ENCODE measurements at places on chromosomes 12 and 14.

- DNase-seq, result no peak
These were observed 10.8 kb upstream of the PLEKHH1 start for GRCh38 chr14:67522270-67522669.

- DNase-seq, result no peak
These were observed 161.1 kb downstream of the SNAPC1 start for GRCh38 chr14:61923348-61923747.

DNA sequence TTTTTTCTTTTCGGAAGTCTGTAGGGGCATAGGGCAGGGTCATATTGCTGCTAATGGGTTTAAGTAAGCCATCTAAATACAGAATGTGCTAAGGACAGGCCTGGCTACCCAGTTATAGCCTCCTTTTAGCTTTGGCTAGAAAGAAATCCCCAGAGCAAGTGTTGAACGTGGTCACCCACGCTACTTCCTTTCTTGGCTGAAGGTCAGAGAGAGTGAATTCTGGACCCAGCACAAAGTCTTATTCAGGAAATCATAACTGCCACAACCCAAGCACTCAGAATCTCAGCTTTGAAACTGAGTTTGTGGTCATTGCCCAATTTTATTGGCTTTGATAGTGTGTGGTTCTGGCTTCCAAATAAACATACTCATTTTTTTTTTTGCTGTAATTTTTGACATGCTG, 542.1 kb upstream of the ATP2B1 start:
- no peak for DNase-seq

- DNase-seq, result peak; percentile 44
These were observed 661.7 kb downstream of the VRK1 start for GRCh38 chr14:97458661-97459579.

- DNase-seq, result no peak
These were observed 160.7 kb downstream of the ETV6 start for GRCh38 chr12:11810206-11810545.

DNA sequence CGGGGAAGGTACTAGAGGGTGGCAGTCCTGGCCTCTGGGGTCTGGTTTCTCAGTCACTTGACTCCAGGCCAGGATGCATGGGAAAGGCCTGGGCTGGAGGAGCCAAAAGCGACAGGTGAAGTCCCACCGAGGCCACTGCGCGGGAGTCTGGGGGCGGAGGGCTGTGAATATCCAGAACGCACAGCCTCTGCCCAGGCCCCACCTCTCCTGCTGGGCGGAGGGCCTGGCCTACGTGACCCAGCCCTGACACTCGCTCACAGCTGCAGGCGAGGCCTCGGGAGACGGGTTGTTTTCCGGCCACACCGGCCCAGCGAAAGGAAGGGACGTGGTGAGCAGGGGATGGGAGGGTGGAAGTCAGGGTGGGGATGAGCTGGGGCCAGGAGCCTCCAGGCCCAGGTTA, 91.2 kb downstream of the RFLNA start:
- DNase-seq, result no peak

DNA sequence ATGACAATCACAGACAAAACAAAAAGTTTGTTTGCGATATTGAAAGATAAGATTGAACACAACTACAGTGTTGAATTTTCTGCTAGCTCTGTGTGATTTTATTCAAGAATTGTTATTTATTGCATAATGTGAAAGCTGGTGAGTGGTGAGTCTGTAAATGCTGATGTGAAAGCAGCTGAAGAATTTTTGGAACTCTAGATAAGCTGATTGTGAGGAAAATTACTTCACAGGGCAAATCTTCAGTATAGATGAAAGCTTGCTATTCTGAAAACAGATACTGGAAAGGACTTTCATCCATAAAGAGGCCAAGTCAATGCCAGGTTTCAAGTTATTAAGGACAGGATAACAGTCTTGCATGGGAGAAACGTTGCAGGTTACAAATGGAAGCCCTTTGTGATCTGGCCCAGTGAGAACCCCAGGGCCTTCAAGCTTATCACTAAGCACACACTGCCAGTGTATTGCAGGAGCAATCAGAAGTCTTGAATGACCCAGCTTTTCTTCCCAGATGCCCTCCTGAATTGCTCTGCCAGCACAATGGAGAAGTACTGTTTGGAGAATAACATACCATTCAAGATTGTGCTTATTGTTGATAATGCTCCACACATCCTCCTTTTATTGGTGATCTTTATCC, 153.7 kb downstream of the PCNX1 start:
- DNase-seq, result no peak

DNA sequence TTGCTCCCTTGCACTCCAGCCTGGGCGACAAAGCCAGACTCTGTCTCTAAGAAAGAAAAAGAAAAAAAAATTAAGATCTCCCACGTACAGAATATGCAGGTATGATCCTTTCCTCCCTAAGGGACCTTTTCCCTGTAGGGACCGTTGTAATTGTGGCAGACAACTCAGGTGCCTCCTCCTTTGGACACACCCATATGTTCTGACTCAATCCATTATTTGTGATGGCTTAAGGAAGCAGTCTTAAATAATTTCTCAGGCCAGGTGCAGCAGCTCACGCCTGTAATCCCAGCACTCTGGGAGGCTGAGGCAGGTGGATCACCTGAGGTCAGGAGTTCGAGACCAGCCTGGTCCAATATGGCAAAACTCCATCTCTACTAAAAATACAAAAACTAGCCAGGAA, 53.1 kb downstream of the TMCC3 start:
- no peak for DNase-seq

DNA sequence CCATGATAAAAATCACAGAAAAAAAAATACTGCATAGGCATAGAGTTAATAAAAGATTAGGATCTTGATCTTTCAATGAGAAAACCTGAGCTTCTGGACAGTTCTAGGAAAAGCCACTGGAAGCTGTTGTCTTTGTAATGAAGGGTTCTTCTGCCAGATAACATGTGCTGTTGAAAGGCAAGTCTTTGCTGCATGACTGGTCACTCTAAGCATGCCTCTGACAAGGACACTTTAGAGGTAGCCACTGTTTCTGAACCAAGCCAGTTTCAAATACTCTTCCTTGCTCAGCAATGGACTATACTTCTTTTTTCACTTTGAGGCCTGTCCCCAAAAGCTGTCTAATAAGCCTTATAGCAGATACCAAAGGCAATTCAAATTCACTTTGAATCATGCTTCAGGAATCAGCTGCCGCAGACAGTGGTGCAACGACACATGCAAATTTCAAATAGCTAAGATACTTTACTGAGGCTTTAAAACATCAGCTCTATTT, 70.2 kb downstream of the BTG1 start:
- DNase-seq, result no peak

DNA sequence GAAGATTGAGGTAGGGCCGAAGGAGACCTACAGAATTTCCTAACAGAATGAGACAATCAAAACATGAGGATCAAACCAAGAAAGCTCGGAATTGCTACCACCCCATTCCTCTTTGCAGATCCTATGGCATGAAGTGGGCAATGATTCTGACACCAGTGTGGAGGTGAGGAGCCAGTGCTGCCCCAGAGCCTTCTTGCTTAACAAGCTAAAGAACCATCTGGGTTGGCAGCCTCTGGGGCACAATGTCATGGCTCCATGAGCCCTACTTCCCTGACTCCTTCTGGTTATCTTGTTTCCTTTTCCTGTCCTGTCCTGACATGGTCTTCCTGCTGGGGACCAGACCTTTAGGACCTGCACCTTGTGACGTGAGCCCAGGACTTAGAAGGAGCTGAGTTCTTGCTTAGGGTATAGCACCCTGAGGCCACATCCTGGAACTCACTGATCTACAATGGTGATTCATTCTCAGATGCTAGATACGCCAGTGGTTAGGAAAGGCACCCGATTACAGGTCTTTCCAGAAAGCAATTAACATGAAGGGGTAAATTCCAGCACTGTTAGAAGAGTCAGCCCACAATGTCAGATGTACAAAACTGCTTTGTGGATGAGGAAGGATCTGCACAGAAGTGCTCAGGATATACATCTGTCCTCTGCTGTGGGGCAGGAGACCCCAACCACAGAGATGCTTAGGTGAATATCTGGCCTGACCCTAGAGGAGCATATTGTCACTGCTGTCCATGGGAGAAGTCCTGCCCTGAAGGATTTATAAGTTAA, 324.2 kb downstream of the ZFP36L1 start:
- no peak for DNase-seq

All from stimulated activated CD4-positive, alpha-beta T cell treated with anti-CD3 and anti-CD28 coated beads, Interleukin-1b, Interleukin-23, amount 100 ng/mL, for 1 hour (primary cell).